ENCODE measurements at places on chromosomes 5 and 9.
A peak's percentile ranks its signal among the peaks of the same experiment; 100 is the strongest.

GRCh38 chr5:17374973-17375742 lies 122.9 kb upstream of the TAF11L2 start:
- H3K36me3 ChIP-seq, result no peaks in the 10 kb centered on the region
- H3K27me3 ChIP-seq, result no peaks in the 10 kb centered on the region
- no peak overlapping the region for H3K27ac ChIP-seq
- no peaks in the 10 kb centered on the region for H3K4me1 ChIP-seq

GRCh38 chr5:7169240-7169878 lies 226.6 kb upstream of the ADCY2 start:
- DNase-seq, result no peak
- H3K27ac ChIP-seq, result no peak overlapping the region
- H3K36me3 ChIP-seq, result no peaks in the 10 kb centered on the region
- no peaks in the 10 kb centered on the region for H3K4me1 ChIP-seq
- no peaks in the 10 kb centered on the region for H3K27me3 ChIP-seq

- no peak overlapping the region for H3K27ac ChIP-seq
- H3K27me3 ChIP-seq, result no peaks in the 10 kb centered on the region
- no peaks in the 10 kb centered on the region for H3K4me1 ChIP-seq
- peaks cover 8% of the 10 kb centered on the region for H3K36me3 ChIP-seq
- H3K4me3 ChIP-seq, result no peak overlapping the region
Measured at GRCh38 chr5:140295414-140295813, 7.5 kb downstream of the PFDN1 start.

- H3K4me3 ChIP-seq, result no peak overlapping the region
- H3K27ac ChIP-seq, result no peak overlapping the region
- no peaks in the 10 kb centered on the region for H3K4me1 ChIP-seq
- DNase-seq, result no peak
Measured at GRCh38 chr5:110623874-110624273, 102.6 kb downstream of the TMEM232 start.

- peaks cover 5% of the 10 kb centered on the region for H3K4me1 ChIP-seq
- H3K27me3 ChIP-seq, result no peaks in the 10 kb centered on the region
- H3K27ac ChIP-seq, result no peak overlapping the region
- no peak for DNase-seq
- no peak overlapping the region for H3K4me3 ChIP-seq
Measured at GRCh38 chr9:109113254-109113653, 6.5 kb downstream of the TMEM245 start.

DNA sequence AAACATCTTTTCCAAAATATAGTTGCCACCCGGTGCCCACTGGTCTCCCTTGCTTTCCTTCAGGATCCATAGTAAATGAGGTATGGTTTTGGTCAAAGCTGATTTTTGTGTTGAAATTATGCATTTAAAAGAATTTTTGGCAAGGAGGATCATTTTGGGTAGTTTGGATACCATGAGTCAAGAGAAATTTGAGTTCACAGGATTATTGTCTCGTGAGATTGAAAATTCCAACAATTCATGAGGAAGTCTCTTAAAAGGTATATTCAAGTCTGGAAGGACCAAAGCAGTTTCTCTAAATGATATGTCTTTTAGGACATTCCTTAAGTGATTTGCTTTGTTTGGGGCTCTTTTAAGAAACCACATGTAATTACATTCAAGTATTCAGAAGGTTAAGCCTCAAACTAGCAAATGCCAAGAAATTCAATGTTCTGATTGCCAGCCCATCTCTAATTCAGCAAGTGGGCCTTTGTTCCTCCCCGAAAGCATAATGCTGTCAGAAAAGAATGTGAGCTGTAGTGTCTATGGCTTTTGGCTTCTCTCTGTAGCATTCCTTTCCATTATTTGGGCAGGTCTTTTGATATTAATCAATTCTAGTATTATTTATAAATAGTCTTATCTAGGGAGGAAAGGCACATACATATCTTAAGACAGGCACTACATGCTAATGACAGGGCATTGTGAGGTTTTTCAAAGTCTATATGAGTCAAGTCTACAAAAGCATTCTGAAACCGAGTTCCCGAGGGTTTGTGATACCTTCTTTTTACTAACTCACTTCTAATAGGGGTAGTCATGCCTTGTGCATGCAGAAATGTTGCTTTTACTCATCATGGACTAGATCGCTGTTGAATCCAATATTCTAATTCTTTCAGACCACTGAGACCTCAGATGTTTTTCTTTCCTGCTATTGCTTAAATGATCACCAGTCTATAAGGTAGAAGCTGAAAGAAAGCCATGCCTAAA lies 453.9 kb downstream of the ENC1 start:
- no peak for DNase-seq
- no peaks in the 10 kb centered on the region for H3K27me3 ChIP-seq
- no peak overlapping the region for H3K27ac ChIP-seq
- H3K4me1 ChIP-seq, result no peaks in the 10 kb centered on the region
- H3K36me3 ChIP-seq, result no peaks in the 10 kb centered on the region

- no peak overlapping the region for H3K27ac ChIP-seq
- no peak for DNase-seq
- no peaks in the 10 kb centered on the region for H3K36me3 ChIP-seq
- H3K4me3 ChIP-seq, result no peak overlapping the region
Measured at GRCh38 chr9:81915801-81916505, 12.3 kb upstream of the SPATA31D4 start.

GRCh38 chr5:118461436-118461835 lies 526.9 kb downstream of the DTWD2 start:
- H3K27me3 ChIP-seq, result no peaks in the 10 kb centered on the region
- H3K36me3 ChIP-seq, result no peaks in the 10 kb centered on the region
- no peak overlapping the region for H3K27ac ChIP-seq

GRCh38 chr5:175107865-175108264 lies 336.1 kb downstream of the DRD1 start:
- H3K4me3 ChIP-seq, result no peak overlapping the region
- H3K27me3 ChIP-seq, result no peaks in the 10 kb centered on the region
- H3K36me3 ChIP-seq, result no peaks in the 10 kb centered on the region
- no peaks in the 10 kb centered on the region for H3K4me1 ChIP-seq

- no peaks in the 10 kb centered on the region for H3K4me1 ChIP-seq
- no peak overlapping the region for H3K27ac ChIP-seq
- no peak for DNase-seq
- H3K36me3 ChIP-seq, result no peaks in the 10 kb centered on the region
Measured at GRCh38 chr5:106962464-106963230, 708.1 kb downstream of the EFNA5 start.

DNA sequence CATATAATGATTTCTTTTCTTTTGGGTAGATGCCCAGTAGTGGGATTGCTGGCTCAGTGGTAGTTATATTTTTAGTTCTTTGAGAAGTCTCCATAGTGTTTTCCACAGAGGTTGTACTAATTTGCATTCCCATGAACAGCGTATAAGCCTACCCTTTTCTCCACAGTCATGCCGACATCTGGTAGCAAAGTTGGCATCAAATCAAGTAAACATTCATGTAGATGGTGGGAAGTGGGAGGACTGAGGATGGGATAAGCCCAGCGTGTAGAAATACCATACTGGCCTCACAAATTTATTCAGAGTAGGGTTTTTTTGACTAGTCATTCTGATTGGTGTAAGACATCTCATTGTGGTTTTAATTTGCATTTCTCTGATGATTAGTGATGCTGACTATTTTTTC lies 115.4 kb downstream of the EGFLAM start:
- H3K4me3 ChIP-seq, result no peak overlapping the region
- H3K36me3 ChIP-seq, result no peaks in the 10 kb centered on the region
- H3K27ac ChIP-seq, result no peak overlapping the region
- no peaks in the 10 kb centered on the region for H3K27me3 ChIP-seq
- no peak for DNase-seq

- no peaks in the 10 kb centered on the region for H3K4me1 ChIP-seq
- no peak overlapping the region for H3K4me3 ChIP-seq
- no peak overlapping the region for H3K27ac ChIP-seq
Measured at GRCh38 chr5:38923661-38924451, 78.0 kb downstream of the OSMR start.

DNA sequence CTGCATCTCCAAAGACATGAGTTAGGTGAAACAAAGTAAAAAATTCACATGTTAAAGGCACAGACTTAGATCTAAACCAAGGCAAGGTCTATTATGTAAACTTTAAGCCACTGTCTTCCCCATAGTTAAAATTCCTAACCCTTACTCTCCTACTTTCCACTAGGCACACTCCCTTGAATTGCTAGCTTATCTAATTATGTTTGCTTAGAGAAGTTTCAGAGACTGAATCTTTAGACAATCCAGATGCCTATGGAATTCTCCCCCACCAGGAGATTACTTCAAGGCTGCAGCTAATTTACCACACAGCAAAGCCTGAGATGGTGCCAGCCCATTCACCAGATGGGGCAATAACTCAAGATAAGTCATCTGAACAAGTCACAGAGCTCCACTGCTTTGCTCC lies 803.1 kb upstream of the COX7C start:
- no peak overlapping the region for H3K27ac ChIP-seq
- H3K4me1 ChIP-seq, result no peaks in the 10 kb centered on the region
- H3K27me3 ChIP-seq, result no peaks in the 10 kb centered on the region
- H3K4me3 ChIP-seq, result no peak overlapping the region
- DNase-seq, result no peak
- no peaks in the 10 kb centered on the region for H3K36me3 ChIP-seq

DNA sequence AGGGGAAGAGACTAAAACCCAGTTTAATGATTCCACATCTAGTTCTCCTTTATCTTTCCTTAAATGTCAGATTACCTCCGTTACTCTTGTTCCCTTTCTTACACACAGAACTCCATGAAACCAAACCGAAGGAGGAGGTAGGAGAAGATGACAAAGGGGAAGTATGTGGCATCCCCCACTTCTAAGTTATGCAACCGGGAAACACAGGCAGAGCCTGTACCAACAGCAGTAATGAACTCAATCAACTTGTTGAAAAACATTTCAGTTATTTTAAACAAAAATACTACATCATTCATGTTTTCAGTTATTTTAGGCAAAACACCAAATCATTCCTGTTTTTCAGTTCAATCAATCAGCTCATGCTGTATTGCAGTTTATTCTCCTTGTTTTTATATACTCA lies 101.8 kb downstream of the PCSK1 start:
- H3K27me3 ChIP-seq, result no peaks in the 10 kb centered on the region
- no peak overlapping the region for H3K4me3 ChIP-seq
- H3K27ac ChIP-seq, result no peak overlapping the region
- H3K36me3 ChIP-seq, result no peaks in the 10 kb centered on the region

DNA sequence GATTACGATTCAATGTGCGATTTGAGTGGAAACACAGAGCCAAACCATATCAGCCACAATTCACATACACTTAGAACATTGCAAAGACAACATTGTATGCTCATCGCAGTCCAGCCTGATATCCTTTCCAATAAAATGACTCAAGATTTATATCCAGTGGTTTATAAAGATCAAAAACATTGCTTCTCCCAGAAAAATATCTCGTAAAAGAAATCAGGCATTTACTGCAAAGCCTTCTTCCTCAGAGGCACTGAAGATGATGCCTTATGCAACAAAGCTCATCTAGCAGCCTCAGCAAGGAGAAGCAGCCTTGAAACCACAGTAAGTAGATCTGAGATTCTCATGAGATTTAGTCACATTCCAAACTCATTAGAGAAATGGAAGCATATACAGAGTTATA lies 523.8 kb downstream of the ELAVL2 start:
- DNase-seq, result no peak
- H3K27me3 ChIP-seq, result no peaks in the 10 kb centered on the region
- no peak overlapping the region for H3K27ac ChIP-seq
- H3K36me3 ChIP-seq, result no peaks in the 10 kb centered on the region

GRCh38 chr9:109063760-109064159 lies 50.5 kb upstream of the CTNNAL1 start:
- H3K27ac ChIP-seq, result no peak overlapping the region
- no peaks in the 10 kb centered on the region for H3K4me1 ChIP-seq
- no peak for DNase-seq
- no peaks in the 10 kb centered on the region for H3K27me3 ChIP-seq

GRCh38 chr9:129770741-129771140 lies 17.9 kb upstream of the PTGES start:
- DNase-seq, result no peak
- no peak overlapping the region for H3K27ac ChIP-seq
- no peaks in the 10 kb centered on the region for H3K4me1 ChIP-seq
- no peaks in the 10 kb centered on the region for H3K36me3 ChIP-seq
- H3K27me3 ChIP-seq, result no peaks in the 10 kb centered on the region

- H3K4me3 ChIP-seq, result no peak overlapping the region
- peaks cover 57% of the 10 kb centered on the region for H3K4me1 ChIP-seq
- no peak for DNase-seq
- H3K36me3 ChIP-seq, result peaks cover 26% of the 10 kb centered on the region
- H3K27ac ChIP-seq, result peak overlapping the region; percentile 95
- no peaks in the 10 kb centered on the region for H3K27me3 ChIP-seq
Measured at GRCh38 chr5:132456296-132456986, 34.1 kb downstream of the IRF1 start.

DNA sequence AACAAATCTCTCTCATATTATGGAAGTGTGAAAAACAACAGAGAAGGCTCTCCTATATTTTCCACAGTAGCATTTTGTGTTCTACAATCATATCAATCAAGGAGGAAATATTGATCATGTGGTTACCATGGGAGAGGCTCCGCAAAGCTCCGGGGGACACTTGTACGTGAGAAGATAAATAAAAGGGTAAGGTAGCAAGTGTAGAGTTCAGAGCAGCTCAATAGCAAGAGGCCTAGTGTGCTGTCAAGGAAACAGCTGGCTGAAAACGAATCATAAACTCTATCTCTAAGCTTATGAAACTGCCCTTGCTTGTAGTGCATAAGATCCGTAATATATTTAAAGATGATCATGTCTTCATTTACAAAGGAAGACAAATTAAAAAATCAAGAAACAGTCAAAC lies 57.5 kb downstream of the CDH18 start:
- H3K27me3 ChIP-seq, result no peaks in the 10 kb centered on the region
- H3K4me3 ChIP-seq, result no peak overlapping the region
- H3K27ac ChIP-seq, result no peak overlapping the region
- no peaks in the 10 kb centered on the region for H3K36me3 ChIP-seq
- DNase-seq, result no peak

GRCh38 chr9:123225995-123226394 lies 42.4 kb downstream of the STRBP start:
- peaks cover 2% of the 10 kb centered on the region for H3K36me3 ChIP-seq
- H3K4me1 ChIP-seq, result peaks cover 4% of the 10 kb centered on the region
- H3K4me3 ChIP-seq, result no peak overlapping the region
- no peak for DNase-seq

DNA sequence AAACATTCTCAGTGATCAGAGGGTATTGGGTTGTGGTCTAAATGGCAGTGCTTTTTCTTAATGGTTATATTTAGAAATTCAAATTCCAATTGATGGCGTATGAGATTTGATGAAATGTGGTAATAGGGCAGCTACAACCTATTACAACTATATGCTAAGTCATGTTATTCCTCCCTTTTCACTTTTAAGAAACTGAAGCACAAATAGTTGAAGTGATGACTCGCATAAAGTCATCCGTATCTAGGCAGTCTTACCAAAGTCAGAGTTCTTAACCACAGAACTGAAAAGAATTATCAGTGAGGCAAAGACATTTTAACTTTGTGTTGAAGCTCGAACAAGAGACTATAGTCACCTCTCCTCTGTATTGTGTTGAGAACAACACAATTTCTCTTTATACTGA lies 28.2 kb downstream of the C9orf152 start:
- no peak overlapping the region for H3K4me3 ChIP-seq
- H3K36me3 ChIP-seq, result no peaks in the 10 kb centered on the region
- no peak for DNase-seq
- peaks cover 35% of the 10 kb centered on the region for H3K4me1 ChIP-seq
- H3K27me3 ChIP-seq, result no peaks in the 10 kb centered on the region
